ENCODE measurements at places on chromosomes 3 and 15. TPM values are rescaled to one million over a fixed set of nuclear protein-coding genes. Genes with fewer than 3 reads are reported as not detected.

GRCh38 chr3:77139624-77140023 lies 99.7 kb downstream of the ROBO2 start:
- no peaks in the 10 kb centered on the region for H3K36me3 ChIP-seq
- no peaks in the 10 kb centered on the region for H3K4me1 ChIP-seq
- no peak overlapping the region for H3K4me3 ChIP-seq
- no peak overlapping the region for H3K27ac ChIP-seq
- DNase-seq = no peak

DNA sequence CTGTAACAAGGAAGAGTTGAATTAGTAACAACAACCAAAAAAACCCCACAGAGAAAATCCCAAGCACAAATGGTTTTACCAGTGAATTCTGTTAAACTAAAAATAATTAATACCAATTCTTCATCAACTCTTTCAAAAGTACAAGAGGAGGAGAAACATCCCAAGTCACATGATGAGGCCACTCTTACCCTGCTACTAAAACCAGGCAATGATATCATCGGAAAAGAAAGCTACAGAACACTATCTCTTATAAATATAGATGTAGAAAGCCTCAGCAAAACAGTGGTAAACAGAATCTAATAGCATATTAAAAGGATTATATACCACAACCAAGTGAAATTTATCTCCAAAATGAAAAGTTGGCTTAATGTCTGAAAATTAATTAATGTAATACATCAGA lies 168.1 kb upstream of the SLCO3A1 start:
- no peaks in the 10 kb centered on the region for H3K4me1 ChIP-seq
- H3K36me3 ChIP-seq = no peaks in the 10 kb centered on the region
- no peak for DNase-seq
- H3K27me3 ChIP-seq = no peaks in the 10 kb centered on the region
- no peak overlapping the region for H3K27ac ChIP-seq

DNA sequence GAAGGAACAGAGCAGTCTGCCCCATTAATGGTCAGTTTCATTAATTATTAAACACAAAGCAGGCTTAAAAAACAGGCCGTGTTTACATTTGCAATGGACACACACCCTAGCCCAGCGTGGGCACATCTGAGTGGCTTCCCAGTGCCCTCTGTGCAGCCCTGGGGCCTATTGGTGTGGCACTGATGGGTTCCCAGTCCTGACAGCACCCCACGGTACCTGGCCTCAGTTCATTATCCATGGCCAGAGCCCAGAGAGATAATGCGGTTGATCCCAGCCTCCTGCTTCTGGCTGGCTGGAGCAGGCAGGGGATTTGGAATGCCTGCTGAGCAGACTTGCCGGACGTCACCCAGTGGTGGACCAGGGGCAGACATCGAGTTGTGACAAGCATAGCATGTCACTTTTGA lies 110.5 kb upstream of the ABHD17C start:
- DNase-seq = no peak
- no peaks in the 10 kb centered on the region for H3K4me1 ChIP-seq
- no peak overlapping the region for H3K27ac ChIP-seq

GRCh38 chr15:49155834-49156627 lies 632 bp upstream of the COPS2 start:
- H3K27me3 ChIP-seq = no peaks in the 10 kb centered on the region
- peak overlapping the region; percentile 97 for H3K4me3 ChIP-seq
- H3K27ac ChIP-seq = peak overlapping the region; percentile 62

DNA sequence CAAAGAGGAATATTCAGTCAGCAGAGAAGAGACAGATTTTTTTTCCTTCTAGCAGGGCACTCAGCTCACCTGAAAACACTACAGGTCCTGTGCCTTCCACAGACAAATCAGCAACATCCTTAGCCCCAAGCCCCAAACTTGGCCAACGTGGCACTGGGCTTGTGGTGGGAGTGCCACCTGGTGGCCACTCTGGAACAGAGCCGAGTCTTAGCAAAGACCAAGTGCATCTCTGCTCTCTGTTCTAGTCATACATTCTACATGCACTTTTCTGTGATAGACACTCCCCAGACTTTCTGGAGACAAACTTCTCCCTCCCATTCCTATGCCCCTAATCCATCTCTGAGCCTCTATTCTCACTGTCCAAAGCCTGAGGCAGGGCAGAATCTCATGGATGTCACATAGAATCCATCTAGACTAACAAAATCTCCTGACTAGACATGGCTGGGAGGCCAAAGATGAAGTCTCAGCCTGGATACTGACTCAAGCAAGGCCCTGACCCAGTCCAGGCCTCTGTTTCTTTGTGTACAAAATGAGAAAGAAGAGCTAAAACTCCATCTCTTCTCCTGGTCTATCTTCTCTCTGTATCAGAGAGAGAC lies 5.1 kb upstream of the SEMA7A start:
- H3K27me3 ChIP-seq = no peaks in the 10 kb centered on the region
- H3K4me3 ChIP-seq = no peak overlapping the region
- no peaks in the 10 kb centered on the region for H3K4me1 ChIP-seq
- H3K27ac ChIP-seq = no peak overlapping the region
- peak; percentile 80 for DNase-seq

DNA sequence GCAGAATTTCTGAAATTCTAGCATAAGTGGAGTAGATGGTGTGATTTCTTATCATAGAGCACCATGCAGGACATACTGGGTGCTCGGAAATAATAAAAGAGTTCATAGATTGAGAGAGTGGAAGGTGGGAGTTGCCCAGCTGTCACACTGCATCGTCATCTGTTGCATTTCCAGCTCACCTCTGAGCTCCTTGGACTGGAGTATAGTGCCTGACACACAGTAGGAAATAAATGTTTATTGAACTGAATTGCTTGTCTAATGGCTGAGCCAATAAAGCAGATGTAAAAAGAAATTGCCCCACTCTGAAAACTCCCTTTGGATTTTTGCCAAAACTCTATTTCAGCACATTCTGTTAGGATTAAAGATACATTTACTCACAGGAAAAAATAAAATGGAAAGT lies 108.9 kb upstream of the UBE2E1 start:
- H3K27ac ChIP-seq = no peak overlapping the region
- no peak overlapping the region for H3K4me3 ChIP-seq
- no peak for DNase-seq

DNA sequence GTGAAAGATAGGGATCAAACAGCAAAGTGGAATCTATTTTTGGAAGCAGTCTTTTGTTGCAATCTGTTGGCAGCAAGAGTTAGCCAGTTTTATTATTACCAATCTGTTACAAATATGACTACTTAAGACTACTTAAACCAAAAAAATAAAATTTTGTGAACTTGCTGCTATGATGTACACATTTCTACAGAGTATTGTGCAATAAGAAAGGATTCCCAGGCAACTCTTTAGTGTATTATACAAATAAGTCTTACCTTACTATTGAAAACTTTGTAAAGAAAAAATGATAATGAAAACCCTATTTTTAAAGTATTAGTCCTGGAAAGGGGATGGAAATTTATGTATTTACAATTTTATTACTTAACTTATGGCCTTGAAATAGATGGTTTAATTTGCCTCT lies 44.7 kb downstream of the CADM2 start:
- DNase-seq = no peak
- H3K4me1 ChIP-seq = no peaks in the 10 kb centered on the region
- H3K27me3 ChIP-seq = no peaks in the 10 kb centered on the region
- no peak overlapping the region for H3K4me3 ChIP-seq

DNA sequence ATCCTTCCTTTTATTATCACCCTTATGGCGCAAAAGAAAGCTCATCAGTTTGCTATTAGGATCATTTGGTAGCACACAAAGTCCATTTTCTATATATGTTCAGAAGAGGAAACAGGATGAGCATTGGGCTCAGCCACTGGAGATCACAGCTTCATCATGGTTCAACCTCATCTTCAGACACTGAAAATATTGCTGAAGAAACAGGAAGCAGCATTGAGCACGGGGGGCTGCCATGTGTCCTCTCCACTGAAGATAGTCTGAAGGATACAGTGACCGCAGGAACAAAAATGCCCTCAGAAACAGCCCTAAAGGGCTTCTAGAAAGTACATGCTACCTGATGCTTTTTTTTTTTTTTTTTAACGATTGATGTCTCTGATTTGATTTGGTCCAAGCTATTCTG lies 835.3 kb upstream of the CFAP20DC start:
- no peaks in the 10 kb centered on the region for H3K4me1 ChIP-seq
- no peaks in the 10 kb centered on the region for H3K36me3 ChIP-seq
- DNase-seq = no peak
- no peak overlapping the region for H3K4me3 ChIP-seq
- H3K27ac ChIP-seq = no peak overlapping the region

GRCh38 chr3:151404316-151404715 lies 19.8 kb upstream of the P2RY12 start:
- H3K27ac ChIP-seq = no peak overlapping the region
- no peak for DNase-seq
- H3K27me3 ChIP-seq = no peaks in the 10 kb centered on the region
- H3K36me3 ChIP-seq = no peaks in the 10 kb centered on the region

PRTG gene
- 0.13 TPM for polyA plus RNA-seq

ADAMTS9 gene
- 7.0 TPM for polyA plus RNA-seq

GPR27 gene
- not detected for polyA plus RNA-seq

HDAC11 gene
- 22.2 TPM for polyA plus RNA-seq
